ENCODE measurements at places on chromosomes 1 and 21.

GRCh38 chr1:239386453-239387303, at the start of gene CHRM3:
Gene CHRM3 (plus strand): TSS chr1:239386568. CDS start chr1:239907452, 520,884 bp downstream.
- no peak for DNase-seq

DNA sequence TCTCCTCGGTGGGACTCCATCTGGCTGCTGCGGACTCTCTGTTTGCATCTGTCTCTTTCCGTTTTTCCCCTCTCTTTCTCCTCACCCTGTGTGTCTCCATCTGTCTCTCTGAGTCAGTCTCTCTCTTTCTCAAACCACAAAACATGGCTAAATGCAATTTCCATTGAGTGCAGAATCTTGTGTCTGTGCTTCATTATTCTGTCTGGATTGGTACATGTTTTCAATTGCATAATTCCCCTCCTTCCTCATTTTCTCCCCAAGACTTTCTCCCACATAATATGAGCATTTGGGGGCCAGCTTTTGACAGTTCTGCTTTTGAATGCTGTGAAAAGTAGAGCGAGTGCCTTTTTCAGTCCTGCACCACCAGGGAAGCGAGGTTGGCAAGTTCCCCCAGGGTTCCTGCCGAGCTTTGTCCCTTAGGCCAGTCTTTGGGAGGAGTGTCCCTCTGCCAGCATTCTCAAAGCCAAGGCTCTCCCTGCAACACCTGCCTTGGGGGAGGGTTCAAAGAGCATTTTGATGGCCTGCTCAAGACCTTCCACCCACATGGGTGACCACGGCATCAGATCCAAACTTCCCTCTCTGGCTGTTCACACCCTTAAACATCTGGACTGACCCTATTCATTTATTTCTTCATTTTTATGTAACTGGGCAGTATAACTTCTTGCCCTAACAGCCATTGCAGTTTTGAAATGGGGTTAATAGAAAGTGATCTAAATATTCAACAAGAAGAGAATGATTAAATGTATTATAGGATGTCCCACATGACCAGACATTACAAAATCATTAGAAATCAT, 32.8 kb upstream of the SCMH1 start:
- DNase-seq = no peak

- DNase-seq = no peak
Observed at GRCh38 chr21:32248571-32249461, 30.0 kb downstream of the MIS18A start.

DNA sequence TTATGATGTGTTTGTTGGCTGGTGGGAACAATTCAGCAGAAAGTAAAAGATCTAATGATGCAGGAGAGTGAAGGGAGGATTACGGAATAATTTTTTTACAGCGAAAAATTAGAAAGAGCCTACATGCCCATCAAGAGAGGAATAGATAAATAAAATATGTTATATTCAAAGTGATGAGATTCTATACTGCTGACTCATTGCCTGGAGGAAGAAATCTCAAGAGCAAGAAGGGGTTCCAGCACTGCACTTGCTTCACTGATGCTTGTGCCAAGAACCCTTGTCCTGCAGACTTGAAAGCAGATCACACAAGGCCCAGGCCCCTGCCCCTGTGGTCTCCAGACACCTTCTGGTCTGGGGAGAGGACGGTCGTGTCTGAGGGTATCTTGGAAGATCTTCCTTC, 295.1 kb upstream of the POU3F1 start:
- DNase-seq = no peak

DNA sequence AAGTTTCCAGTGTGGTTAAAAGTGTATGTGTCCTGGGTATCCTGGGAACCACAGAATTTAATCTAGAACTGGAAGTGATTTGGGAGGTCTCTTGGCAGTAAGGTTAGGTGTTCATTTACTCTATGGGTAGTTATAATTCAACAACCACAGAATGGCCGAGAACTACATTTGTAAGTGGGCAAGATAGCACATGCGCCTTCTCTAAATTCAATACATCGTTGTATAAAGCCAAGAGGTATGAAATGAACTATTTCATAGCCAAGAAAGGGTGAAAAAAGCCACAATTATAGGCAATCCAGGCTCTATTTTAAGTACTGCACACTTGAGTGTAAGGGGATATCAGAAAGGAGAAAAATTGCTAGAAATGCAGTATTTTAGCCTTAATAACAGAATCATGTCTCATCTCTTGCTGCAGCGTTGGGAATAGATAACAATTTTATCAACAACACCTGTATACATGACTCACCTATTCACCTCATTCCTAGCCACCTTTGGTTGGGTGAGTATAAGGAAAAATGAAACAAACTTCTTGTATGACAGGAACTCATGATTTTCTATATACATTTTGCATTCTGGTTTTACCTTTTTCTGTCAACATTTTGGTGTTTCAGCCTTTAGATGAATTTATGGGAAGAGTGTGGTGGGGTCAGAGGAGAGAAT, 4.5 kb downstream of the SDCCAG8 start:
- DNase-seq = no peak

DNA sequence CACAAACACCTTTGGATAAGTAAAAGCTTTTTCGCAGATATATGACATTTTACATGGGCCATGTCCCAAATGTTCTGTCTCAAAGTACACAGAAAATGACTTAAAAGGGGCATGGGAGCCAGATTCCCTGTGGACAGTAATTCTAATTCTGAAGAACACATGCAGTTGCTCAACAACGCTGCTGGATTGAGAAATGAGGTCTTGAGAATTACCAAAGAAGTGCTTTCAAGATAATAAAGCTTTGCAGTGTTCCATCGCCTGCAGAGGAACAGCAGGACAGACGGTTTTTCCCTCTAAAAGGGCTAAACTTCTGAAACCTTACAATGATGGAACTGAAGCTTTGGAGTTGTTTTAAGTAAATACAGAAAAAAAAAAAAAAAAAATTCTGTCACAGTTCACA, 55.3 kb upstream of the HSPA13 start:
- no peak for DNase-seq

- DNase-seq = no peak
Observed at GRCh38 chr21:42239973-42240372, 21.0 kb downstream of the ABCG1 start.

DNA sequence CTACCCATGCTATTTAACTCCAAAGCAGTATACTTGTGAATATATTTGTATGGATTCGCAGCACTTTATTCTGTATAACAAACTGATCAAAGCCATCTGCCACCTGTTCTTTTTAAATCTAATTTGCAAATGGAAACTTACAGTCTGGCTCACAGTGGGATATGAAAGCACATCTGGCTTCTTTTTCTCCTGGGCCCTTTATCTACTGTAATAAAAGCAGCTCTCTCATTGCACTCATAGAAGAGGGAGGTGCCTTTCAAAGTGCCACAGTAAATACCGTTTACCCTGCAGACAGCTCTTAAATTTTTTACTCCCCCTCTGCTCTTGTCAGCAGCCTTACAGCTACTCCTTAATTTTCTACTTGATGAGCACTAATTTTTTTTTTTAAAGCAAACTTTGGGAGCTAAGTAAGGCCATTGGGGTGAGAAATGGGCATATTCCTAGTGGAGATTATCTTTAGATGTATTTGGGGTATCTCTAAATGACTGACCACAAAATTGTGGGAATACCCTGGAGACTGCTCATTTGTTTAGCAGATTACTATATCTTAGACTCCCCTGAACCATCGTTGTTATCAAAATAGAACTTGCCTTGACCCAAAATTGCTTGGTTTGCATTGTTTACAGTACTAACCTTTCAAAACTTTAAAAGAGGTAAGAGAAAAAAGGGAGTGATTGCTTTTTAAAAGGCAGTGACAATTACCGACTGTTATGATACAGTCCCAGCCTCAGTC, 110.1 kb downstream of the VPS13D start:
- DNase-seq = no peak

- DNase-seq = peak; percentile 58
Observed at GRCh38 chr1:46401964-46402626, 8.0 kb downstream of the FAAH start.

DNA sequence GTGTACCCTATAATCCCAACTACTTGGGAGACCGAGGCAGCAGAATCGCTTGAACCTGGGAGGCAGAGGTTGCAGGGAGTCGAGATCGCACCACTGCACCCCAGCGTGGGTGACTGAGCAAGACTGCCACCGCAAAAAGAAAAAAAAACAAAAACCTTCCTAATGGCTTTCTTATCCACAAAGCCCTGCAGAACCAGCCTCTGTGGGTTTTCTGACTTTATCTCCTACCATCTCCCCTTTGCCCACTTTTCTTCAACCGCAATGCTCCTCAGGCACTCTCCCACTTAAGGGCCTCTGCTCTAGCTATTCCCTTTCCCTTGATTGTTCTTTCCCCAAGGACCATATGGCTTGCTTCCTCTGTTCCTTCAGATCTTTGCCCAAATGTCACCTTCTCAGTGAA, 67.9 kb upstream of the PUM1 start:
- DNase-seq = no peak

GRCh38 chr1:101376121-101377083, 139.6 kb downstream of the S1PR1 start:
- DNase-seq = no peak

GRCh38 chr1:168725831-168726230, 3.2 kb downstream of the DPT start:
- DNase-seq = no peak

DNA sequence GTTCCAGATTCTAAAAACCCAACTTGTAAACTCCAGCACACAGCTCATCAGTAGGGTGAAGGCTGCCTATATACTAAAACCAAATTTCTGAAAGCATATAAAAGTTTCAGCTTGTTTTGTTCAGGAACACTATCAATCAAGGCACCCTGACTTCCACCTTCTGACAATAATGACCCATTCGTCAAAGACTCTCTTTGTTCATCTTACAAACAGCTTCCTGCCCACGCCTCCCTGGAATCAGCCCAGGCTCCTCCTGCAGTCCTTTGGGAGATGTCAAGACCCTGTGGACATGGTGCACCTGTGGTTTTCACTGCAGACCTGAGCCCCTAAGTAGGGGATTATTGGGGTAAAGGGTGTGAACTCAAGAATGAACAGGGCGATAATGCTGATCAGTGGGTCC, 178.9 kb upstream of the CAMK1G start:
- DNase-seq = no peak

GRCh38 chr1:154729031-154729442, 121.1 kb upstream of the ADAR start:
- no peak for DNase-seq

- DNase-seq = no peak
Observed at GRCh38 chr1:43405219-43405875, 15.6 kb downstream of the SZT2 start.

DNA sequence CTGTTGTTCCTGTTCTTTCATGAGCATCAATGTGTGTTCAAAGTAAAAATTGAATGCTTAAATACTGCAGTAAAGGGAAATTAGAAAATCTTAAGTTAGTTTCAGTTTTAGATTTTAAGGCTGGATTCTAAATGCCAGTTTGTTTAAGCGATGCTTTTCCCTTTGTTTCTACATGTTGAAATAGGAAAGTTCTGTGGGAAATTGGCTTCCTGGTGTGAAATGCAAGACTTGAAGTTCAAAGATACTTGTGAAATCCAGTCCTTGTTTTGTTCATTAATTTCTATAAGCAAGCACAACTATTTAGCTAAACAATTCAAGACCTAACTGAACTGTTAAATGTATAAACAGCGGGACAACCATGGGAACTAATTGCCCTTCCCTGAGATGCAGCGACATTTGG, 149.1 kb downstream of the LYPLAL1 start:
- DNase-seq = no peak

GRCh38 chr1:197207081-197207480, 60.6 kb upstream of the ASPM start:
- no peak for DNase-seq
